Fibroblast of lung (primary cell): ENCODE measurements at places on chromosomes 1 and 21.

- DNase-seq: no peak
Measured at GRCh38 chr21:23438081-23438480, 2169.2 kb downstream of the MRPL39 start.

DNA sequence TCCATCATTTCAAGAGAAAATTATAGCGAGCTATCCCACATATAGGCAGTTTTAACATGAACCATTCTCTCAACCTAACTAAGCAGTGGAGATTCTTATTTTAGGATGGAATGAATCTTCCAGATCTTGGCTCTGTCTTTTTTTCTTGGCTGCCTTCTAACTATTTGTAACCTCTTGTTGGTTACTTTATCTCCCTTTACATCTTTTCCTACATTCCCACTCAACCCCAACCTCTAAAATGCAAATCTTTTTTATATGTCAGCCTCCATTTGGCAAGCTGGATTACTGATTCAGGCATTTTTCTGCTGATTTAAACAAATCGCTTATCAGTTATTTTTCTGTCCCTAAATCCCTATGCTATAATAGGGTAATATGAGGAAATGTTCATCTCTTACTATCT, 46.9 kb upstream of the LHX8 start:
- DNase-seq: peak; percentile 1

GRCh38 chr1:165369255-165369848, 12.8 kb upstream of the LMX1A start:
- no peak for DNase-seq

DNA sequence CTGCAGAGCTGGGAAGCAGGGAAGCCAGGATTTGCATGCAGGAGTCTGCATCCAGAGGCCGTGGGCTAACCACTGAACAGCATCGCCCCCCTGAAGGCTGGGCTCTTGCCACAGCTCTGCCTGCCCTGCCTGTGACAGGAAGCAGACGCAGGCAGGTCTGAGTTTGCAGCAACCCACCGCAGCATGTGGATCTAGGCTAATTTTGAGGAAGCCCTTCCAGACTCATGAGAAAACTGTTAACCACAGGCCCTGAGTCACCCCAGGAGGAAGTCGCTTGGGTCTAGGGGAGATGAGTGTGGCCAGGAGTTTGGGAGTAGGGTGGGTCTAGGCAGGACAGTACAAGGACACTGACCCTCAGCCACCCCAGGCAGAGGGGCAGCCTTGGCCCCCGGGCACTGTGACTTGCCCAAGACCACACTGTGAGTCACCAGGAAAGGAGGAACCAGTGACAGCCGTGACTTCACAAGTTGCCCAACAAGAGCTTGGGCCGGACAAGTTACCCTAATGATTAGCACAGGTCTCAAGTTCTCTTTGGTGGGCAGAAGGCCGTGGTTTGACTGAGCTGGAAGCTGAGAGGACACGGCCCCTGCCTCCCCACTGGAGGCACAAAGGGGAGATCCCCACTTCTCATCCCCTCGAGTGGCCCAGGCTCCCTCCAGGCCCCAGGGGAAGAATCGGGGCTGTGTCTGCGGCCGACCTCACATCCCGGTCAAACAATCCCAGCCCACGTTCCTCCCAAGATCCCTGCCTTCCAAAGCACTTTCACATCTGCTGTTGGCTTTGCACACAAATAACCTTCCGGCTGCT, 826 bp downstream of the LAPTM5 start:
- DNase-seq: peak; percentile 96

DNA sequence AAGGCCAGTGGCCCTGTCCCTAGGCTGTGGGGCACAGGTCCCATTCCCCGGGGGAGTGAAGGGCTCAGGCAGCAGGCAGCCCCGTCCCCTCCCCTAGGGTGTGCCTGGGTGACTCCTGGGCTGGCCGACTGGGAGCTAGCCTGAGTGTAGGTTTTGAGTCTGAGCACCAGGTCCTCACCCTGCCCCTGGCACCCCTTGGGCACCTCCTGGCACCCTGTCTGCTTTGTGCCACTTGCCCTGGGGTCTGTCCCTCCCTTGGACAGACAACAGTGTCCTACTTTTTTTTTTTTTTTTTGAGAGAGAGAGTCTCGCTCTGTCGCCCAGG, 24.2 kb downstream of the RRP1 start:
- no peak for DNase-seq

- no peak for DNase-seq
Measured at GRCh38 chr1:33608825-33609400, 136.5 kb downstream of the ZSCAN20 start.

DNA sequence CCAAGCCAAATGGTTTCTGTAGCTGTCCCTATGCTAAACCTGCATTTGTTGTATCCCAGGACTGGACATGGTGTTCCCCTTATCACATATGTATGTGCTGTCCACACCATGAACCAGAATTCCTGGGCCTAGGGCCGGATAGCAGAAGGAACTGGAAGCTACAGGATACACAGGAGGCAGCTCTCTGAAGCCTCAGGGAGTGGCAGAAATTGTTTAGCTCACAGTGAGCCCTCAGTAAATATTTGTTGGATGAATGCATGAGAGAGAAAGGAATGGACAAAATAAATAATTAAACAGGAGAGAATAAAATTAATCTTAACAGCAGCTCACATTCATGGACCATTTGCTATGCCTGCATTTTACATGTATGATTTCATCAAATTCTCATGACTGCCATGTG, 2.1 kb downstream of the NIPAL3 start:
- DNase-seq: no peak

DNA sequence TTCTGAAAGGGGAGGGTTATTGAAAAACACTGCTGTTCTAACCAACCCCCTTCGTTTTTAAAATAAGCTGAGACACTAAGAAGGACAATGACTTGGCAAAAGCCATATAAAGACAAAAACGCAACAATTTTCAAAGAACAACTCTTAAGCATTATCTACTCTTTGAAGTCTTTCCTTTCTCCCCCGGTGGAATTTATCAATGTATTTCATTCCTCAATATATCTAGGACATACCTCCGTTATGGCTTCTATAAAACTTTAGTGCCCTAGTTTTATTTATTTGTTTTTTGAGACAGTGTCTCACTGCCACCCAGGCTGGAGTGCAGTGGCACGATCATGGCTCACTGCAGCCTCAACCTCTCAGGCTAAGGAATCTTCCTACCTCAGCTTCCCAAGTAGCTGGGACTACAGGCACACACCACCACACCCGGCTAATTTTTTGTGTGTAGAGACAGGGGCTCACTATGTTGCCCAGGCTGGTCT, 3.2 kb downstream of the NRDC start:
- DNase-seq: no peak

GRCh38 chr1:164760569-164760968, 201.6 kb downstream of the PBX1 start:
- no peak for DNase-seq

- no peak for DNase-seq
Measured at GRCh38 chr1:192496369-192497056, 79.1 kb upstream of the RGS1 start.

DNA sequence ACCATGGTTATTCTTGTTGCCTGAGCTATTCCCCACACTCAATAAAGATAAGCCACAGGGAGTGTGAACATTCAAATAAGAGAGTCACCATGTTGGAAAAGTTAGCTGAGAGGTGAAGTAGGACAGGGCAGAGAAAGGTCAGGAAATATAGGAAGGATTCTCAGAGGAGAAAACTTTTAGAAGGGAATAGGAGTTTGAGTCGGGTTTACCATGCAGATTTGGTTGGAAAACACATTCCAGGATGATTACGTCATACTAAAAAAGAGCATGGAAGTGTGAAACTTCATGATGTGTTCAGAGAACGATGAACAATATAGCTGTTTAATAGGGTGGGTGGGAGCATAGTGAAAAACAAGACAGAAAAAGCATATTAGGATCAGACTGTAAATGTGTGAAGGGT, 1125.3 kb upstream of the ADGRL2 start:
- peak; percentile 13 for DNase-seq

GRCh38 chr1:235261243-235261642, 66.7 kb downstream of the ARID4B start:
- no peak for DNase-seq

- no peak for DNase-seq
Measured at GRCh38 chr1:3031401-3032221, 10.3 kb downstream of the ACTRT2 start.

GRCh38 chr1:54803761-54804470, 2.8 kb upstream of the TTC22 start:
- DNase-seq: peak; percentile 28

- no peak for DNase-seq
Measured at GRCh38 chr1:61921435-61921834, 179.2 kb downstream of the PATJ start.

DNA sequence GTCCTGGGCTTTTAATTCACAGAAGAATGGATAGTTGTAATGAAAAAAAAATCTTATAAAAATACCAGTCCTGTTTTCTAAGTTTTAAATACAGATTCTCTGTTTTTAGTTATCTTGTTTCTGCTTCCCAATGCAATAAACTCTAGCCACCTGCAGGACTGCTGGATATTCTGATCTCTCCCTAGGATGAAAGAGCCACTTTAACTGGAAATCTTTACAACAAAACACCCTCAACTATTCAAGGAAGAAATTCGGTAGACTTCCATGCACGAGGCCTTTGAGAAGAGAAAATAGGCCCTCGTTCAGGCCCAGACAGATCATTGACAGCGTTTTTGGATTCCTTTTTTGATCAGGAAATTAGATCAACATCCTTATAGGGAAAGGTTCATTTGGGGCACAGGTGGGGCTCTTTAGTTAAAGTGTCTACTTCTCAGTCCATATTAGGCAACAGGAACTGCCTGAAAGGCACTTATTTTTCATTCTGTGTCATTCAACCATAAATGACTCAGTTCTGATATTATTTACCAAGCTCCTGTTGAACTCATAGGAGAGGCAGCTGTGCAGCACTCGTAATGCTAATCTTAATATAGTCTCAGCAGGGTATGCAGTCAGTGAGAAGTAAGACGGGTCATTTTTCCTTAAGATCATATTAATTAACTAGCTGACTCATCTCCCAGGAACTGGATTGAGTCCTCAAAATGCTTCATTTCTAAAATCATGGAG, 71.1 kb upstream of the ERRFI1 start:
- peak; percentile 93 for DNase-seq

DNA sequence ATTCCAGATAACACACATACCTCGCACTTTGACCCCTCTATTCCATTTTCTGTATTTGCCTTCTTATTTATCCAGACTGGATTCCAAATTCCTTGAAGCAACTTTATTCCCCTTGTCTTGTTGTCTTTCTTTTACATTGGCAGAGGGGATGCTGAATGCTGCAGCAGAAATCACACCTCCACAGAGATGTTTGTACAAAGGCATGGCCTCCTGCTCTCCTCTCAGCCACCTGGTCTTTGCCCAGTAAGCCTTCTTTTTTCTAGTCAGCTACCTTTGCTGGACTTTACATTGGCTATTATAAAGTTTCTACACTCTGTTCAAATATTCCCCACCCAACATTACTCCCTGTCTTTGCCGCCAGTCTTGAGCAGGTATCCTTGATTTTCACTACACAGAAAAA, 75.1 kb downstream of the LAMC1 start:
- DNase-seq: no peak

GRCh38 chr1:206422525-206422924, 47.8 kb upstream of the IKBKE start:
- DNase-seq: no peak

DNA sequence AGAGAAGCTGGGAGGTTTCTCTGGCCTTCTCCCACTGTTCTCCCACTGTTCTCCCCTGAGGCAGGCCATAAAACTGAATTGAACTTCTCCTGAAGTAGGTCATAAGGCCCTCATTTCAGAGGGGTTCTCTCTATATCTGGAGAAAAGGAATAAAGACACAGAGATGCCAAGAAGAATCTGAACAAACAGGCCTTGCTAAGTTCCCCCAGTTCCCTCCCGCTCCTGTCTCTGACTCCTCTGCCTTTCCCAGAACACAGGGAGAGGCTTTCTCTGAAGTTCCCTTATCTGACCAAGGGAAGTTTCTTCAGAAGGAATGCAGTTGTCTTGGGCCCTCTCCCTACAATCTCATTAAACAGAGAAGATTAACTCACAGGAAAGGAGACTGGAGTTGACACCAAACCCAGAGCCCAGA, 83.4 kb downstream of the SLC16A1 start:
- DNase-seq: no peak

DNA sequence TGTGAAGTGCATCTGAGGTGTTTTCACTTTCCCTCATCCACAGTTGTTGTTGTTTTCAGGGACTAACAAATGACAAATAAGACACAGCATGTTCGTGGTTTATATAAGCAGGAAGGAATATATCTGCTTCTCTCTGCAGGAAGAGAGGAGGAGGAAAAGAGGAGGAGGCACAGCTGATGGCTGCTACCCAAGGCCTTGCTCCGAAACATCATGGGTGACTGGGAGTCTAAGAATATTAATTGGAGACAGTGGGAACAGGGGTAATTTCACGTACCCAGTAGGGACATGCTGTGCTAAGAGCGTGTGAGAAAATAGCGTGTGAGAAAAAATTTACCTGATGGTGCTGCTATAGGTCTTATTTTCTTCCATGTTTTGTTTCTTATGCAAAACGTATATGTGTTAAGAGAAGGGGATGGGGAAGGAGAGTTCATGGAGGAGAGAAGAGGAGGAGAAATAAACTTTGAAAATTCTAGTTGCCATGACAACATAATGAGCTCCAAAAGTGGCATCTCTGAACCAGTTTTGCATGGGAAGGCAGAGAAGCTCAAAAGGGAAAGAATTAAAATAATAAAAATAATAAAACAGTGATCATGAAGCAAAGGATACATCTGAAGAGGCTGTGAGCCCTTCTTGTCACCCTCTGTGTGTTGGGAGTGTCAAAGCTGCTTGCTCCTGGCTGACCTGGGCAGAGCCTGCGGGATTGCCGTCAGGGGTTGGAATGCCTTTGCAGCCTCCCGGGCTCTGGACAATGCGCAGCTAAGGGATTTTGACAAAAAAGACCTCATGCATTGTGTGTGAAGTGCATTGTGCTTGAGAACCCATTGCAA, 192.0 kb downstream of the CACNA1E start:
- no peak for DNase-seq

DNA sequence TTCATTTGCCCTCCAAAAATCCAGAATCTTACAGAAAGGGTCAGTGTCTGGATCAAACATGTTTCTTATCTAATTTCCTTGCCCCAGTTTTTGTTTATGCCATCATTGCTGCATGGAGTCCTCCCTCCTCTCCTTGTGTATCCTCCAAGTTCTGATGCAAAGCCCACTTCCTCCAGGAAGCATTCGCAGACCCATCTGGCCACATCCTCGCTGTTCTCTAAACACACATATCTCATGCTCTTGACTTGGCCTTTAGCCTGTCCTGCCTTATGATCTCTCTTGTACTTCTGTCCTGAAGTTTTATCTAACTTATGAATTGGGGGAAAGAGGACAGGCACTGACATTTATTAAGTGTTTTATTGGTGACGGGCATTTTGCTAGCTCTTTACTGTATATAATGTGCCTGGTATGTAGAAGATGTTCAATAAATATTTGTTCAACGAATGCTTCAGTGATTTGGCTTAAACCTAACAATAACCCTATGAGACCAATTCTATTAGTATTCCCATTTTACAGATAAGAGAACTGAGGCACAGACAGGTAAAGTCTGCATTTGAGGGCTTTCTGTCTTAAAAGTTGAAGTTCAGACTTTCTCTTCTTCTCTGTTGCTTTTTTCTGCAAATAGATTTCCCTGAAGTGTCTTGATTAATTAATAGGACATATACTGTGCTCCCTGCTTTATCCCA, 19.2 kb upstream of the ID3 start:
- DNase-seq: no peak
